ENCODE measurements at places on chromosomes 5 and 9.

DNA sequence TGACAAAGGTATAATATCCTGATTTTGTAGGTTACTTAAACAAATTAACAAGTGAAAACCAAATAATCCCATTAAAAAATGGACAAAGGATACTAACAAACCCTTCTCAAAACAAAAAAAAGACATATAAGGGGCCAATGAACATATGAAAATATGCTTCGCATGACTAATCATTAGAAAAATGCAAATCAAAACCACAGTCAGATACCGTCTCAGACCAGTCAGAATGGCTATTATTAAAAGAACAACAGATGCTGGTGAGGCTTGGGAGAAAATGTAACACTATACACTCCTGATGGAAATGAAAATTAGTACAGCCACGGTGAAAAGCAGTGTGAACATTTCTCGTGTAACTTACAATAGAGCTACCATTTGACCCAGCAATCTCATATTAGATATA, 1542.2 kb upstream of the CDH9 start:
- DNase-seq = no peak

DNA sequence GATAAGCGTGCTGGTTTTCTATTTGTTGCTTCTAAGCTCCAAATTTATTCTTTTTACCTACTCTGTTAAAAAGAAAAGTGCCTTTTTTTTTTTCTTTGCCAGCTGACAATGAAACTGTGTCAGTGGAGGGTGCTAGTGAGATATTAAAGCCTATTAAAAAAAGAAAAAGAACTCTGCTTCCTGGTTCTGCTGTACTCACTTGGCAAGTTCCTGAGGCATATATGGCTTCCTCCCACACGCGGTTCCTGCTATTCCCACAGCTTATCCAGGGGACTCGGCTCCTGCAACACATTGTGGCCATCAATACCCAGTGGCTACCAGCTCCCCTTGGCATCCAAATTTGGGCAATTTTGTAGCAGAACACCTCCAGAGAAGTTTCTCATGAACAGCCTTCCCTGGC, 1977.7 kb upstream of the CDH9 start:
- DNase-seq = no peak

DNA sequence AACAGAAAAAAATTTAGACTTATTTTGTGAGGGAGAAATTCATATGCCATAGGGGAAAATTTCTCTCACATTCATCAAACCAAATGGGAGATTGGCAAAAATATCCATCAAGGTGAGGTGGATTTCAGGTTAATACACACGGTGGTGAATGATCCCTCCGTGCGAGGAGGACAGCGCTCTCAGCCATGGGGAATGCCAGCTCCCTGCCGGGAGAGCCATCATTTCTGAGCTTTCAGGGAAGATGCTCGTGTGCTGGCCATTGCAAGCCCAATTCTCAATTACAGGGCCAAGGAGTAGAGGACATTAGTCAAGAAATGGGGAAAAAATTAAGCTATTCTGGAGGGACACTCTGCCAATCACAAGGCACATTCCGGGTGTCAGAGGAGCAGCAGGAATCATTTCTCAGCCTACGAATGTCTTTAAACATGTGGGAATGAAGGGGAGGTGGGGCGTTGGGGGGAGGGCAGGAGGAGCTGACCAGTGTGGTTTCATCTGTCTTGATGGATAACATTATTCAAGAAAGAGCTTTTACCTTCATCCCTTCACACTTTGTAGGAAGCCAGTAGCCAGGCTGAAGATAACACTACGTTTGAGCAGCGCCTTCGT, 165.5 kb downstream of the DAB2IP start:
- no peak for DNase-seq

- no peak for DNase-seq
Measured at GRCh38 chr9:19424176-19424779, 15.5 kb downstream of the ACER2 start.

DNA sequence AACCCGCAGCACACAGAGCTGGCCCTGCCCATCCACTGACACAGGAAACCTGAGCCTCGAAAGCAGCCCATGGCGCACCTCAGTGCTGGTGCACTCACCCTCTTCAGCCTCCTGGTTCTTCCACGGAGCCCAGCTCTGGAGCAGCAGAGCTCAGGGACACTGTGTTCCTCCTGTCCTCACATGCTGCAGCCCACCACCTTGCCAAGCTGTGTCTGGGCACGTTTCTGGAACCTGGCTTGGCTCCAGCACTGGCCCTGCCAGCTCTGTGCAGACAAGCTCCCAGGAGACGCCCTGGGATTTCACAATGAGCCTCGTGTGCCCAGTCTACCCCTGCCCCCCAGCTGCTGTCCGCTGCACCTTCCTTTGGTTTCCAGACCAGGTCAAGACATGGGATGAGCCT, 119.5 kb downstream of the SYK start:
- DNase-seq = no peak

GRCh38 chr9:137236238-137236935, 4.7 kb upstream of the TUBB4B start:
- peak; percentile 87 for DNase-seq

- DNase-seq = no peak
Measured at GRCh38 chr9:4425319-4426045, 64.8 kb upstream of the SLC1A1 start.

- no peak for DNase-seq
Measured at GRCh38 chr5:20276061-20276958, 288.3 kb upstream of the CDH18 start.

- DNase-seq = no peak
Measured at GRCh38 chr5:111830333-111830732, 73.3 kb upstream of the NREP start.

- no peak for DNase-seq
Measured at GRCh38 chr5:84623019-84623418, 238.3 kb upstream of the EDIL3 start.

DNA sequence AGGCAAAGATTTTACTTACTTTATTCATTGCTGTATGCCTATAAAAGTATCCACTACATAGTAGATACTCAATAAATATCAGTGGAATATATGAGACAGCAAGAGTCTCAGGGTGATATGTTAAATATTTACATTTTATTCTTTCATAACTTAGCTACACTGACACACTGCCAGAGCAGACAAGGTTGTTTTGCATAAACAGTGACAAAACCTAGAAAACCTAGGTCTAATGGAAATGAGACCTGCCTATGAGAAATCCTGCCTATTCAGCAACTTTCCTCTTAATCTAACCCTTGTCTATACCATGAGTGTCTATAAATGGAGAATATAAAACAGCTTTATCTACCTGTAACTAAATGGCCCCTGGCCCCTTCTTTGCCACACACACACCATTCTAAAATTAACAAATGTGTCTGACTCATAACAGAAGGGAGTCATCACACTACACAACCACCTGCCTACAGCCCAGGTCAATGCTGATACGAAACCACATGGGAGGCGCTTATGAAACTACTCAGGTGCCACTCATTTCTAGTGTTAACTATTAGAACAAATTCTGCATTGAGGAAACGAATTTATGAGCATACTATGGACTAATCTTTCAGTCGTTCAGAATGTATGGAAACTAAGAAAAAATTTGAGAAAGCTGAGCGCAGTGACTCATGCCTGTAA, 60.3 kb downstream of the UBAP2 start:
- peak; percentile 35 for DNase-seq

DNA sequence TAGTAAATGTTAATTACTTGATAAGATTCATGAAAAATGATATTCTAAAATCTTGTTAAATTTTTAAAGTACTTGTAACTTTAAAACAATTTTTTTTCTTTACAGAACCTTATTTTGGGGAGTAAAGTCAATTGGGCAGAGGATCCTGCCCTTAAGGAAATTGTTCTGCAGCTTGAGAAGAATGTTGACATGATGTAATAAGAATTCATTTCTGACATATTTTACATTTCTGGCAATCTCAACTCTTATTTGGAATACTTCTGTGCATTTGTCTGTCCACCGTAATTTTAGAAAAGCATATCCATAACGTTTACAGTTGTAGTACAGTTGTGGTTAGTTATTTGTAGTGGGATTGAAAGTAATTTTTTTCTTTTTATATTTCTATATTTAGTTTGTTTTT, 20.2 kb downstream of the CENPH start:
- DNase-seq = no peak

DNA sequence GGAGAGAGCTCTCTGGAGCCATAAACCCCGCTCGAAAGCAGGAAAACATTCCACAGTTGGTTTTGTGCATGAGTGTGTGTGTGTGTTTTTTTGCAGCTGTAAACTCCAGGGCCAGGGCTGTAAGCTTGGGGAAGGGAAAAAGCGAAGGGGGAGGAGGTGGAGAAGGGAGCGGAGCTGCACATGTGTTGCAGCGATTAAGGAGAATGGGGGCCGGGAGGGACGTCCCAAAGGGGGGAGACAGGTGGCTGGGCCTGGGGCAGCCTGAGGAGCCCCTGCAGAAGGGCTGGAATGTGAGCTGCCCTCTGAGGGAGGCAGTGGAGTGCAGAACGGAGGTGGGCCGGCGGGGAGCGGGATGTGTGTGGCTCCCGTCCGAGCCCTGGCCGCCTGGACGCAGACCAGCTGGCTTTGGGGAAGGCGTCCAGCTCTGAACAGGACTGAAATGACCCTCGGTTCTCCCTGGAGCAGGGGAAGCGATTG, 2.7 kb upstream of the MYMK start:
- no peak for DNase-seq

Measured in activated CD4-positive, alpha-beta T cell treated with anti-CD3 and anti-CD28 coated beads, Interleukin-2, amount 50 U/mL, for 24 hours (primary cell).